ENCODE measurements at places on chromosomes 1 and 21.
A peak's percentile ranks its signal among the peaks of the same experiment; 100 is the strongest.

DNA sequence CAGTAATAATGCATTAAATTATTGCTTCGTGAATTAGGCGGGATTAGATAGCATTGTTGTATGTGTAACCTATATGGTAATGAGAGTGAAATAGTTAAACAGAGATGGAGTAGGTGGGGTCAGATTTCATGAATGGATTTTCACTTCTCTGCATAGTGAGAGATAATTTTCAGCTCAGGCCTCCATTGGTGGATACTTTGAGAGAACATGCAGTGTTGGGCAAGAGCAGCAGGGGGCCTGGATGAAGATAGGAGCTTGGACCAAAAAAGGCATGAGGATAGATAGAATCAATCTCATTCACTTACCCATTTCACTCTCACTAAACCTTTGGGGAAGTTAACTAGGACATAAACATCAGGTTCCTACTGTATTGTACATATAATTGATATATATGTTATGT lies 39.5 kb upstream of the C1orf87 start:
- no peak for DNase-seq

- DNase-seq: no peak
These were observed 259.6 kb upstream of the PLD5 start for GRCh38 chr1:242784084-242784483.

- DNase-seq: no peak
These were observed 268.5 kb downstream of the PTPRC start for GRCh38 chr1:198907423-198907746.

DNA sequence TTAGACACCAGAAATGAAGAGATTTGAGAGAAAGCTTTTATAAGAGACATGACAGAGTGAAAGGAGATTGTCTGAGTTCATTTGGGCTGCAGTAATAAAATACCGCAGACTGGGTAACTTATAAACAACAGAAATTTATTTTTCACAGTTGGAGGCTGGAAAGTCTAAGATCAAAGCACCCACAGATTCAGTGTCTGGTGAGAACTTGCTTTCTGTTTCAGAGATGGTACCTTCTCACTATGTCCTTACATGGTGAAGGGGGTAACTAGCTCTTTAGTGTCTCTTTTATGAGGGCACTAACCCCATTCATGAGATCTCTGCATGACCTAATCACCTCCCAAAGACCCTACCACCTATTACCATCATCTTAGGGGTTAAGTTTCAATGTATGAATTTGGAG lies 30.9 kb upstream of the FCRL4 start:
- no peak for DNase-seq

- no peak for DNase-seq
These were observed 163.5 kb downstream of the TOMM20 start for GRCh38 chr1:234965111-234965510.

DNA sequence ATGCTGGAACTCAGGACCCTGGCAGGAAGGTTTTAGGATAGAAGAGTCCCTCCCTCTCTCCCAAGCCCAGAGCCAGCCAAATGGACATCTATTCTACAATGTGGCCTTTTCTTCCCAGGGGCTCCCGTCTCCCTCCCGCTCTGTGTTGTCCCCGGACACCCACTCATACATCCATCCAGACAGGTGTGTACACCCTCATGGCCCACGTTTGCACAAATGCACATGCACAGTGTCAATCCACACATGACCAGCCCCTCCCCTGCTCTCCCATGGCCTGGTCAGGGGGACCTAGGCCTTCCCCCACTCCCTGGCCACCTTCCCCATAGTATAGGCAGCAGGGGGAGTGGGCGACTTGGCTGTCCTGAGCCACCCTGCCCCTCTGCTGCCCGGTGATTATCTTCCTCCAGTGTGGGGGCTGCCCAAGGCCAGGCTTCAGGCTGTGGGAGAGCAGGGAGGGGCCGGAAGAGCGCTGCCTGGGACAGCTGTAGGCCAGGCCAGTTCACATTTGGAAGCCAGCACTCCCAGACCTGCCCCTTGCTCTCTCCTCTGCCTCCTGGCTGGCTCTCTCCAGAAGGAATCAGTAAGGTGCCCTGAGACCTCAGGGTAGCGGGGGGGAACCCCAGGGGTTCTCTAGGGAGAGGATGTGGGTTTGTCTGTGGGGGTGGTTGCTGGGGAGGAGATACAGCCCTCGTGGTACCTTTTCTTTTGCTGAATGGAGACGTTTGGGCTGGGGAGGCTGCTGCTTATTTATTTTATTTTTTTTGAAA lies 4.1 kb upstream of the PTPN7 start:
- DNase-seq: peak; percentile 65

DNA sequence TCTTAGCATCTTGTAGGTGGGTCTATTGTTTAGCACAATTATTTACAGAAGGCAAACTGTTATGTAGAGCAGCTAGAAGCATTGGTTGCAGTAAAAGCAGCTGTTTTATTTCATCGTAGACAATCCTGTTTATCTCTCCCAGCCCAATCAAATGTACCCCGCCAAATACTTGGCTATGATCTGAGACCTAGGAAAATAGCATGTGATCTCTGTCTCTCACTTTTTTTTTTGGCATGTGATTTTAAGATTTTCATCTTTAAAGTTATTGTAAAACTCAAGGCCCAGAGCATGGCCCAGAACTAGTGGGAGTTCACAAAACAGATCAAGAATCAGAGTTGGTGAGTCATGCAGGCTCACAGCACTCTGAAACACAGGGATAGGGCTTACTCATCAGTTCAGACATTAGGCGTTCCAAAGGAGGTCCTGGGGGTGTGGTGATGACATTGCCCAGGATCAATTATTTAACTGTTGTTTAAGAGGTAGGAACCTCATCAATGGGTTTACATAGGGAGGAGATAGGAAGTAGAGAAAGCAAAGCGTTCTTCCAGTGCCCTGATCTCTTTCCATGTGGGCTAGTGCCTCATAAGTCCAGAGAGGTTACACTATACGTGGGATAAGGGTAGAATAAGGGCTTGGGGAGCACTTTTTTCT lies 40.2 kb downstream of the TBX19 start:
- peak; percentile 32 for DNase-seq

DNA sequence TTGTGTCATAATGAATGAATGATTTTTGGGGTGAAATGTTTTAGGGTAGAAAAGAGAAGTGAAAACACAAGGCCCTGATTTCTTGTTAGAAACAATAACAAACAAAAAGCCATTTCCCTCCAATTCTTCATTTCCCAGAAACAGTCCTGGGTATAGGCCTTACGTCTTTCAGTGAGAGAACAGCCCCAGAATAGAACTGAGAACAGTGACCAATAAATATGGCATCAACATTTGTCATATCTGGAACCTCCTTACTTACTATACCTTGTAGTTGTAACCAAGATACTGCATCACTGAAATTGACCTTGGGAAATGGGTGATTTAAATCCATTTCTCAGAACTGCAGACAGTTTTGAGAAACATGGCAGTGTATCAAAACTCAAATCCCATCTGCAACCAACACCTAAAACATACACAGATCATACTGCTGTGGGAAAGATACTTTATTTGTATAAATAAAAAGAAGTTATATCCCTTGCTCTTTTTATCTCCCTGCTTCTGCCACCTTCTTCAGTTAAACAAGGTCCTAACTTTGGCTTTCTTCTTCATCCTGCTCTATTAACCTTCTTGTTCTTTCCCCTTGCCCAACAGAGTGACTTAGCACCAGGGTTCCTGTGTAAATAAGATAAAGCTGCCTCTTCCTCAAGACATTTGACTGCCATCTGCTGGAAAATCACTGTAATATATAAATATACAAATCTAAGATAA lies 19.5 kb downstream of the XKR8 start:
- DNase-seq: no peak

DNA sequence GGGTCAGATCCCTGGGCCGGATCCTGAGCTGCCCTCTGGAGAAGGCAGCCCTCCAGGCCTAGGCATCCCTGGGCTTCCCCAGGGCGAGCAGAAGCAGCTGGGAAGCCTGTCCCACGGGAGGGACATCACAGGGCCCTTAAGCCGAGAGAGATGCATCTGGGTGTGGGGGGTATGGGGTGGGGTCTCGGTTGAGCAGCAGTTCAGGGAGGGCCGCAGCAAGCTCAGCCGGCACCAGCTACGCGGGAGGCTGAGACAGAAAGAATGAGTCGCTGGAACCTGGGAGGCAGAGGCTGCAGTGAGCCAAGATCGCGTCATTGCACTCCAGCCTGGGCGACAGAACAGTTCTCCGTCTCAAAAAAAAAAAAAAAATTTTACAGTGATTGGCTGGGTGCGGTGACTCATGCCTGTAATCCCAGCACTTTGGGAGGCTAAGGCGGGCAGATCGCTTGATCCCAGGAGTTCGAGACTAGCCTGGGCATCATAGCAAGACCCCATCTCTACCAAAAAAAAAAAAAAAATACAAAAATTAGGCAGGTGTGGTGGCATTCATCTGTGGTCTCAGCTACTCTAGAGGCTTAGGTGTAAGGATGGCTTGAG lies 37.7 kb downstream of the RRP1 start:
- no peak for DNase-seq

GRCh38 chr1:112594208-112594876 lies 24.6 kb downstream of the ST7L start:
- no peak for DNase-seq

- DNase-seq: no peak
These were observed 26.3 kb downstream of the JAK1 start for GRCh38 chr1:64940025-64940424.

GRCh38 chr1:76254104-76255030 lies 179.8 kb downstream of the ST6GALNAC3 start:
- DNase-seq: no peak
